Glomerular endothelial cell (primary cell): ENCODE measurements at places on chromosomes 5 and 9. TPM values are rescaled to one million over a fixed set of nuclear protein-coding genes. Genes with fewer than 3 reads are reported as not detected.

DNA sequence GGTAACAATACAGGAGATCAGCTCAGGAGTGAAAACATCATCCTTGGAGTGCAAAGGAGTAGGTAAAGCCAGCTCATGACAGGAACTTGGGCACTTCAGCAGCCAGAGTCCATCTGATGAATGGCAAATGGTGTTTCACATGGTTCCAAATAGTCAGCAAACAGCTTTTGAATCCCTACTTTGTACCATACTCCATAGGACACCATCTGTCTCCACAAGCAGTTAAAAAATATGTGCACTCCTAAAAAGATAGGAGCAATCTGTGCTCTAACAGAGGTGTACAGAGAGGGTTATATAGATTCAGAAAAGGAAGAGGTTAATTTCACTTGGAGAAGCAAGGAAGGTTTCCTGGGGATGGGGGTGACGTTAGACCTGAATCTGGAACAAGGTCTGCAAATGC, 21.6 kb upstream of the B4GALT1 start:
- no peak for DNase-seq

- DNase-seq: no peak
These were observed 25.1 kb downstream of the PRLR start for GRCh38 chr5:35205186-35205585.

DNA sequence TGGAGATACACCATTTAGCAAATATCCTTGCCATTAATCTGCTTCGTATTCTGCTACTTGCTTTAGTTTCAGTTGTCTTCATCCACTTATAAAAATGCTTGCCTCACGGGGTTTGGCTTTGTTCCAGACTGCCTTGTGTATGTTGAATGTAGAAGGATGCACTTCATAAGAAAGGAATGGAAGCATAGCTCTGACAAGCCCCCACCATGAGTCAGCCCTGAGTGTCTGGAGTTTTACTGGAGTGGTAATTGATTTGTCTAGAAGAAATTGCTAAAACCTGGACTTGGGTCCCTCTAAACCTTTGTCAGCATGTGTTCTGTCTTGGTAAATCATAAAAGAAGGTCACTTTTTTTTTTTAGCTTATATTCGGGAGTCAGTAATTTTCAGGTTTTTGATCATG, 4.6 kb downstream of the TEX48 start:
- DNase-seq: peak; percentile 94

DNA sequence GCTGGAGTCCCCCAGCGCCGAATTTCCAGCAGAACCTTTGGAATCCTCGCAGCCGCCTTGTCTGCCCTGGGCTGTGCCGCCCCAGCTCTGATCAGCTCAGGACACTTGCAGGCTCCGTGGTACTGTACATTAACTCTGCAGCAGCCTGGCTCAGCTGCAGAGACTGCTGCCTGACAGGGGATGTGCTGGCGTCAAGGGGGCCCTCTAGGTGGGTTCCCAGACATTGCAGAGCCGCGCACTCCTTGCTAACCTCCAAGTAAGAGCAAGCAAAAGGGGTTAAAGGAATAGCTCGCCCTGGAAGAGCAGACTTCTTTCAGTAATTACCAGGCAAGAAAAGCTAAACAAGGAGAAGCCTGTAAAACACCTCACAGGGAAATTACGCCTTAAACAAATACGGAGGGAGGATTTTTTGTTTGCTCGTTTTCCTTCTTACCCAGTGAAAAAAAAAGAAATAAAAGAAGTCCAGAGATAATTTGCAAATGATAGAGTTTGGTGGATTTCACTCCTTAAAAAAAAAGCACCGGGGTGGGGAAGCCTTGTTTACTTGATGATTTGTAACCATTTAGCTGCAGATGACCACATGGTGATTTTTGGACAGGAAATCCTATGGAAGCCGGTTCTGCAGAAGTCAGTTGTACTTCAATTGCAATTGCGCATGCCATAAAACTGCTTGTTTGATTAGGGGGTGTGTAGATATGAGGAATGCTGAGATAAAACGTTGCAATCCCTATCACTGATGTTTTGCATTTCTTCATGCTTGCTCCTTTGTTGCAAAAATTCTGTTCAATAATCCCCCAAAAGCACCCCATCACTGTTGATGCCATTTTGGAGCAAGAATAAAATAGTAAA, 305.8 kb downstream of the PDE4D start:
- DNase-seq: no peak

- DNase-seq: peak; percentile 44
These were observed 291.9 kb upstream of the IRX1 start for GRCh38 chr5:3303777-3304176.

DNA sequence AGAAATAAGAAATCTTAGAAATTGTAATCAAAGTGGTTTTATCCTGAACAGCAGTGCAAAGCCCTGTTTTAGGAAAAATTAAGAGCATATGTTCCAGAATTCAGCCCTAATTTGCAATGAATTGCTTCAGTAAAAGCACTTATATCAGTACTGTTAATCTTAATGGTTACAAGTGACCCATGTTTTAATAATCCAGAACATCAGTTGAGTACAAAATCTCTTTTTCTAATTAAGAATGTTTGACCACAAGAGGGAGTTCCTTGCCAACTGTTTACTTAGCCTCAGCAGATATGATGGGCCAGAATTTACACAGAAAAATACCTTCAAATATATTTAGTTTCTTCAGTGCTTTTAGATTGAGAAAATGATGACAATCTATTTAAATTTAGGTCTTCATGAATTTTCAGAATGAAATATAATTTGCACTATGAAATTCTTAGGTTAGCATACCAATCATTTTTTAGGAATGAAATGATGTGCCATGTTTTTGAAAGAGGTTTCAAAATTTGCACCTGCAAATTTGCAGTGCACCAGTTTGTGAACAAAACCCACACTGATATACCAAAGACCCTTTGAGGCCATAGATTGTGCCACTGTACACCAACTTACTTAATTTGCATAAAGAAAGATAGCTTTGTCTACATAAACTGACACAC, 926.3 kb upstream of the ARRDC3 start:
- peak; percentile 12 for DNase-seq

- DNase-seq: no peak
These were observed 642.4 kb upstream of the C9orf72 start for GRCh38 chr9:28215536-28216299.

GRCh38 chr9:89236955-89237573, 58.4 kb upstream of the SHC3 start:
- no peak for DNase-seq

DNA sequence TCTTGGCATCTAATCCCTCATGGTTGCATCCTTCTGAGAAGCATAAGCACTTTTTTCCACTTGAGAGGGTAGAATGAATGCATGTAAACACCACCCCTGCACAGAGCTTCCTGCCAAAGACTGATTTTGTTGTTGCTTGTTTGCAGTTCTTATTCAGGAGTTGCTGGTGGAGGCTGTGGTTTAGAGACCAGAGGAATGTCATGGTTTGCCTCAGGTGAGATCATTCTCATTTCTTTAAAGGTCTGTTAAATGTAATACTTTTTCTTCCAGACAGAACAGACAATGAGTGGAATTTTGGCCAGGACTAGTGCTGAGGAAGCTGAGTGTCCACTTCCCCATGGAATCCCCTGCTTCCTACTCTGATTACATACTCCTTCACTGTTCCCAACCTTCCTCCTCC, 3.2 kb upstream of the TNC start:
- DNase-seq: no peak

- DNase-seq: peak; percentile 44
These were observed 146.4 kb downstream of the ENTREP1 start for GRCh38 chr9:69471433-69471832.

- DNase-seq: no peak
These were observed 414.1 kb downstream of the FAM170A start for GRCh38 chr5:120043431-120043830.

DNA sequence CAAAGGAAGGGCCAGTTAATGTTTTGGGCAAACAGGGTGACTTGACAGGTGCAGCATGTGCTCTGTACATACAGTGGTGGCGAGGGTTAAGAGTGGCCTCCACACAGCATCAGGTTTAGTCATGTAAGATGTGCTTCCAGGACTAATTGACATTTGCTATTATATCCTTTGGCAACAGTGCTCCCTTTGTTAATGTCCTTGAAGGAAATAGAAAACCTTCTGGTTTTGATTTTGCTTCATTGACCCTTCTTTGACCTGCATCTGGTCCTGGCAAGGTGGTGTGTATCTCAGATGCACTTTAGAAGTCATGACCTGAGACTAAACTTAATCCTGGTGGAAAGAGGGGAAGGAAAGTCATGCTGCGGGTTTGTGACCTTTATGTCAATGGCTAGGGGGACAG, 440.0 kb downstream of the ENC1 start:
- no peak for DNase-seq

- no peak for DNase-seq
These were observed 55.6 kb downstream of the DUSP1 start for GRCh38 chr5:172715421-172715780.

- no peak for DNase-seq
These were observed 9.2 kb downstream of the KLF4 start for GRCh38 chr9:107480386-107480789.

- DNase-seq: no peak
These were observed 149.2 kb downstream of the PBX3 start for GRCh38 chr9:125896404-125896803.

DNA sequence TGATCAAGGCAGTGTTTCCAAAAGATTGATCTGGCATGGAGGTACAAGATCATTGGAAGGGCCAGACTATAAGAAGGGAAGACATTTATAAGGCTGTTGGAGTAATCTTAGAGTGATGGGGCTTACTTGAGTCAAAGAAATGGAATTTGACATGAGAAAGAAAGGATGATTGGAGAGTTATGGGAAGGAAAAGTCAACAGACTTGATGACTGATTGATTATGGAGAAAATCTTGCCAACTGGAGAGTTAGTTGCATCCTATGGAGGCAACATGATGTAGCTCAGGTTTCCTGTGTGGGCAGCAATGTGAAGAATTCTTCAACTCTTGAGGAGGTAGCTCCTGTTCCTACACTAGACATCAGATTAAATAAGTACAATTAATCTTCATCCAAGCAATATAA, 10.9 kb upstream of the MAST4 start:
- DNase-seq: no peak

DNA sequence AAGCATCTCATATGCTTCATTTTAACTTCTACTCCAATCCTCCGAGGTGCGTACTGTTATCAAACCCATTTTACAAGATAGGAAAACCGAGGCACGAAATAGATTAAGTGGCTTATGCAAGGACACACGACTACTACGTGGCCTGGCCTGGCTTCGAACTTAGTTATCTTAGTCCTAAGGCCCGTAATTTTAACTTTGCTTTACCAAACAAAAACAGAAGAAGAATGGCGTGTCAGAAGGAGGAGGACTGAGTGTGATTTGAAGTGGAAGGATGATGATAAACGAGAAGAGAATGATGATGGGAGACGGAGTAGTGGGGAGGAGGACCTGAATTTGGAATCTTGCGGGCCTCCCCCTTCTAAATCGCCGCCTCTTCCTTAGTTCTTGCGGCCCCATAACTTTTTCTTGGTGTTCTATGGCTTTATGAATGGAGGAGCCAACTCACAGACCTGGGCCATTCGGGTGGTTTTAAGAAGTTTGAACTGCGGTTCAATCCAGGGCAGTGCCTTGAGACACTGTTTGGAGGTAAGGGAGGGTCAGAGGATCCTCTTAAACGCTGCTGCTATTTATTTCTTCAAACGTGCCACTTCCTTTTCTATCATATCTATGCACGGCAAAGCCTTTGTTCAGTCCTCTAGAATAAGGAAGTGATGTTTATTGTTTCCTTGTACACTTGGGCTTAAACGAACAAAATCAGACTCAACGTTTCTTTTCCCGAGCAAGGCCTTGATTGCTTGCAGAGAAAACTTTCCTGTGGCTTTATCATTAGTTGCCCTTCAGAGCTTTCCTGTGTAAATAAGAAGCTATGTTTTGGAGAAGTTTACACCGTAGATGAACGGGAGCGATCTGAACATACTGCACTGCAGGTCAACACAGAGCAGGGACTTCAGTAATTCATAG, 795 bp downstream of the CNOT8 start:
- DNase-seq: no peak

GRCh38 chr9:75664597-75664996, 225.9 kb upstream of the PCSK5 start:
- DNase-seq: no peak

GRCh38 chr9:135705376-135705775, 3.4 kb downstream of the KCNT1 start:
- DNase-seq: no peak

DNA sequence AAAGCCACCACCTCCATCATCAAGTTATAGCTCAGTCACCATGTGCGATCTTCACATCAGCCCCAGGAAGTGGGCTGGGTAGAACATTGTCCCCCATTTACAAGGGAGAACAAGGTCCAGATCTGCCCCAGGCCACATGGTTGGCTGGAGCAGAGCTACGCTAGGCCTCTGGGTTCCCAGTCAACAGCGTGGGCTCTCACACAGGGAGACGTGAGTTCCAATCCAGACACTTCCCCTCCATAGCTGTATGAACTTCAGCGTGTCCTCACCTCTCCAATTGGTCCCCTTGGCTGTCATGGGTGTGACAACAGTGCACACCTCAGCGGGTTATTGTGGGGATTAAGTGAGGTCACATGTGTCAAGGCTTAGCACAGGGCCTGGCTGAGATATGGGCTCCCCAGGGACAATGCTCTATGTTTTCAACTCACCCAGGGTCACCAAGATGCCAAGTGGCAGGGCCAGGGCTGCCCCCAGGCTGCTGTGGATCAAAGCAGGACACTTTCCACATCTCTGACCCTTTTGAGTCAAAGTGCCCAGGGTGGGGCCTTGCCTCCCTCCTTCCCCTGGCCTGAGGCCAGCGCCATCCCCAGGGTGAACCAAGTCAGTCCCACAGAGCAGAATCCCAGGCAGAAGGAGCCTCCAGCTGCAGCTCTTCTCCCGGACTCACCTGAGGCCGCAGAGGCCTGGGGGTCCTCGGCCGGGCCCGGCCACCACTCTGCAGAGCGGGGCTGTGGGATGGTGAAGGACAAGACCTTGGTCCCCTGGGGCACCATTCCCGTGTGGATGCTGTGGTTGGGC, 19.8 kb downstream of the AKNA start:
- no peak for DNase-seq

GRCh38 chr5:66171349-66172344, 27.5 kb downstream of the SREK1 start:
- peak; percentile 27 for DNase-seq

The RABEPK gene
- 17.2 and 30.5 TPM in 2 replicates for total RNA-seq

The FOXD4 gene
- total RNA-seq: not detected in 2 replicates

The EGFL7 gene
- total RNA-seq: 712 and 917 TPM in 2 replicates

The DMRT1 gene
- not detected in 2 replicates for total RNA-seq

The PCDHA8 gene
- total RNA-seq: 0.18 TPM in 1 of 2 replicates, not detected in the other

The NFIL3 gene
- 8.6 and 10.8 TPM in 2 replicates for total RNA-seq

The HEMGN gene
- total RNA-seq: not detected in 2 replicates
